ENCODE measurements at places on chromosomes 6 and 20.
A peak's percentile ranks its signal among the peaks of the same experiment; 100 is the strongest.

GRCh38 chr6:140915103-140915502, 1217.6 kb upstream of the GJE1 start:
- H3K27ac ChIP-seq, result no peak overlapping the region
- no peak for DNase-seq
- H3K4me3 ChIP-seq, result no peak overlapping the region
- no peaks in the 10 kb centered on the region for H3K4me1 ChIP-seq
- H3K36me3 ChIP-seq, result no peaks in the 10 kb centered on the region

GRCh38 chr20:62690261-62690820, 18.3 kb upstream of the NTSR1 start:
- no peak overlapping the region for H3K4me3 ChIP-seq
- no peak overlapping the region for H3K27ac ChIP-seq
- H3K27me3 ChIP-seq, result peaks cover 13% of the 10 kb centered on the region
- no peaks in the 10 kb centered on the region for H3K36me3 ChIP-seq

- H3K27ac ChIP-seq, result no peak overlapping the region
- no peaks in the 10 kb centered on the region for H3K36me3 ChIP-seq
- H3K27me3 ChIP-seq, result peaks cover 17% of the 10 kb centered on the region
- no peak overlapping the region for H3K4me3 ChIP-seq
- peaks cover 11% of the 10 kb centered on the region for H3K4me1 ChIP-seq
Measured at GRCh38 chr6:107118976-107119375, 3.7 kb upstream of the BEND3 start.

GRCh38 chr20:17838921-17839320, 129.7 kb downstream of the SNX5 start:
- peaks cover 8% of the 10 kb centered on the region for H3K27me3 ChIP-seq
- peaks cover 17% of the 10 kb centered on the region for H3K4me1 ChIP-seq
- no peak overlapping the region for H3K27ac ChIP-seq

- H3K36me3 ChIP-seq, result peaks cover 9% of the 10 kb centered on the region
- H3K27me3 ChIP-seq, result no peaks in the 10 kb centered on the region
- peak overlapping the region; percentile 23 for H3K27ac ChIP-seq
- peaks cover 30% of the 10 kb centered on the region for H3K4me1 ChIP-seq
- no peak for DNase-seq
Measured at GRCh38 chr20:33407251-33407650, 5.9 kb upstream of the CDK5RAP1 start.

DNA sequence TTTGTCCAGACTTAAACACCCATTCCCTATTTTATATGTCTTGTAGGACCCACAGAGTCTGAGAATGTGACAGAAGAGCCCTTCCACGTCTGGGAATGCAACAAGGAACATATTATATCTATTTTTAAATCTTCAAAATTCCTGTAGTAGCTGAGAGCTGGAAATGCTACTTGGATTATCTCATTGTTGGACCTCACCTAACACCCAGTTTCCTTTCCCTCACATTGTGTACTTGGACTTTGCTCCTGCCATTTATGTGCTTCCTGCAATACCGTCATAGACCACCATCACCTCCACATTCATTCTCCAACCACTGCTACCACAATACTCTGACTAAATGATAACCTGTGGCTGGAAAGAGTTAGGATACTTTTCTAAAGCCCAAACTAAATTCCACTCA, 335.4 kb downstream of the COL12A1 start:
- no peaks in the 10 kb centered on the region for H3K36me3 ChIP-seq
- no peaks in the 10 kb centered on the region for H3K4me1 ChIP-seq
- no peak overlapping the region for H3K27ac ChIP-seq
- H3K4me3 ChIP-seq, result no peak overlapping the region
- no peaks in the 10 kb centered on the region for H3K27me3 ChIP-seq
- no peak for DNase-seq

DNA sequence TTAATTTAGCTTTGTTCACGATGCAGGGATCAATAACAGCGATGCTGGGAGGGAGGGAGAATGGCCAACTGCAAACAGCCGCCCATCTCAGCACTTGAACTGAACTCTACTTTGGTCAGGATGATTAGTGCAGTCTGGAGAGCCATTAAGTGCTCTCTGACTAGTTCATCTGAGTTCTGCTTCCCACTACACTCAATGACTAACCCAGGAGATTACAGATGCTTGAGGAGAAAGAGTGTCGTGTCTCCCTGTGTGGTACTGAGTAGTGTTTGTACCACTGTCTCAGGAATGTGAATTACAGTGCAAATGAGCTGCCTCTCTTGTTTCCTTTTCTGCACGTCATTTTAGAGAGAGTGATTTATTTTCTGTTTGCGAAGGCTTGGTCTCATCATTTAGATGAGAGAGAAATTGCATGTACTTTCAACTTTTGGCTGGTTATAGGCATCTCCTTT, 23.5 kb downstream of the CARMIL1 start:
- no peak for DNase-seq
- H3K27me3 ChIP-seq, result peaks cover 5% of the 10 kb centered on the region
- H3K27ac ChIP-seq, result no peak overlapping the region
- no peak overlapping the region for H3K4me3 ChIP-seq
- no peaks in the 10 kb centered on the region for H3K4me1 ChIP-seq

DNA sequence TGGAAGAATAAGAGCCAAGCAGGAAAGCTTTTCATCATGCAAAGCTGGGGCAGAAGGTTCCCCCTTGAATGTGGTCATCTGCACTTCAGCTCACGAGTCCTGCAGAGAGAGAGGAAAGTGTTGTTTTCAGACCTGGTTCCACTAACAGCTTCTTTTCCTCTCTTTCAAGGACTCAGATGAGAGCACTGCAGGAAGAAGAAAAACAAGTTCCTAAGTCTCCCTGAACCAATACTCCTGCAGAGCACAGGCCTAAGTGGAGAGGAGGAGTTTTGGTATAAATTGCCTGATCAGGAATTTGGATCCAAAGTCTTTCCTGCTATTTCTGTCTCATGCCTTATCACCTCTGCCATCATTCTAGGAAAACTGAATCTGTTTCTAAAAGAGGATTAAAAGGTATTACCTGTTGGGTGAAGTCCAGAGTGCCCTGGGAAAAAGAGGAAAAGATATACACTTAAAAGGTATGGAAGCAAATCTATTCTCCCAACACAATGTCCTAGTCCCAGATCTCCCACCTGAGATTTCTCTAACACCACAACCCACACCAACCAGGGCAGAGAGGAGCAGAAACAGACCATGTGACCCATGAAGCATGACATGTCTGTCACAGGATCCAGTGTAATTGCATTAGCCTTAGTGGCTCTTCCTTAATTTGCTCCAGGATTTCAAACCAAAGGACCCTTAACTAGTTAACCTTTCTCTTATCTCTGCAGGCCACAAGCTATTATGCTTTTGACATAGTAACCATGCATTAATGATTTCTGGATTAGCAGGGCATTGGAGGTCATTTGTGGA, 12.2 kb downstream of the HLA-DRB5 start:
- H3K4me1 ChIP-seq, result no peaks in the 10 kb centered on the region
- no peaks in the 10 kb centered on the region for H3K36me3 ChIP-seq
- H3K4me3 ChIP-seq, result no peak overlapping the region
- no peaks in the 10 kb centered on the region for H3K27me3 ChIP-seq
- no peak for DNase-seq
- H3K27ac ChIP-seq, result no peak overlapping the region

GRCh38 chr6:15697895-15698294, 35.1 kb upstream of the DTNBP1 start:
- DNase-seq, result no peak
- H3K4me1 ChIP-seq, result no peaks in the 10 kb centered on the region
- H3K27me3 ChIP-seq, result peaks cover 16% of the 10 kb centered on the region
- no peak overlapping the region for H3K27ac ChIP-seq
- no peak overlapping the region for H3K4me3 ChIP-seq

- no peaks in the 10 kb centered on the region for H3K27me3 ChIP-seq
- no peak overlapping the region for H3K4me3 ChIP-seq
- no peak for DNase-seq
- no peaks in the 10 kb centered on the region for H3K36me3 ChIP-seq
- no peak overlapping the region for H3K27ac ChIP-seq
Measured at GRCh38 chr6:12733876-12734275, 17.3 kb downstream of the PHACTR1 start.
